Germinal center (tissue), 1 donor: ENCODE measurements at places on chromosomes 7 and 10.

GRCh38 chr10:82251222-82251906, 376.4 kb downstream of the NRG3 start:
- no peak for DNase-seq

- DNase-seq, result no peak
Observed at GRCh38 chr10:42640610-42641229, 2.4 kb upstream of the ZNF33B start.

DNA sequence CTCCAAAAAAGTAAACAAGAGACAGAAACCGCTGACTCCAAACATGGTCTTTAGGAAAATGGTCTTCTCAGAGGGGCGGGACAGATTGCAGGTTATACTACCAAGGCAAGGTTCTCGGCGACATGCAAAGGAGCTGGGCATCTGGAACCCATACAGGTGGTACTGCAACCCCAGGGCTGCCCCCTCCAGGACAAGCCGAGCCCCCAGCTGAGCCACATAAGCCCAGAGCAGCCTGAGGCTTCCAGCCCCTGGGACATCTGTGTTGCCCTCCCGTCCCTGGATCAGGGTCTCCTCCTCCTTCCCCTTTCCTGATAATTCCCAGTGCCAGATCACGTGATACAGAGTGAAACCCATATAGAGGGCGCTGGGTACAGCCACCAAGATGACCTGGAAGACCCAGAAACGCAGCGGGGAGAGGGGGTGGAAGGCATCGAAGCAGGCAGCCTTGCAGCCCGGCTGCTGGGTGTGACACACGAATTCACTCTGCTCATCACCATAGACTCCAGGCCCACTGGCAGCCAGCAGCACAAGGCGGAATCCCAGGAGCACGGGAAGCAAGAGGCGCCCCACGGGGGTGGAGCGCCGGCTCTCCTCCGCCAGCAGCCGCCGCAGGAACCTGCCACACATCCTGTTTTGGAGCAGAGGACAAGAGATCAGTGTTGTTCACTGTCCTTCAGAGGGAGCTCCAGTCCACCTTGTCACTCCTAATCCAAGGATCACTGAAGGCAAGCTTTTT, at the start of gene GJC3:
Gene GJC3, minus strand, starts transcription at position 627 of the 736 bp plus-strand sequence. Its CDS starts 0 bp downstream, at position 627.
- DNase-seq, result peak; percentile 19

GRCh38 chr7:33673029-33673700, 232.2 kb upstream of the BMPER start:
- DNase-seq, result no peak

- no peak for DNase-seq
Observed at GRCh38 chr7:91713669-91714068, 166.8 kb downstream of the MTERF1 start.

DNA sequence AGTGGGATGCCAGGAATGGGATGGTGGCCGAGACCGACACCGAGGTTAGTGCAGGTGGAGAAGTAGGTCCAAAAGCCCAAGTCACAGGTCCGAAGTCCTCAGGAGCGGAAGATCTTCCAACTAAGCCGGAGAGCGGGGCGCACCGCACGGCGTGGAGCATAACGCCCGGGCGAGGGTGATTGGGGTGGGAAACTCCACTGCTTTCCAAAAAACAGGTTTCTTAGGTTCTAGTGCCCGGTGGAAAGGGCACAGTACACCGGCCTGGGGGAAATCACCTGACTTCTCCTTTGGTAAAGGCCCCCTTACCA, 11.4 kb upstream of the SPAG6 start:
- no peak for DNase-seq

DNA sequence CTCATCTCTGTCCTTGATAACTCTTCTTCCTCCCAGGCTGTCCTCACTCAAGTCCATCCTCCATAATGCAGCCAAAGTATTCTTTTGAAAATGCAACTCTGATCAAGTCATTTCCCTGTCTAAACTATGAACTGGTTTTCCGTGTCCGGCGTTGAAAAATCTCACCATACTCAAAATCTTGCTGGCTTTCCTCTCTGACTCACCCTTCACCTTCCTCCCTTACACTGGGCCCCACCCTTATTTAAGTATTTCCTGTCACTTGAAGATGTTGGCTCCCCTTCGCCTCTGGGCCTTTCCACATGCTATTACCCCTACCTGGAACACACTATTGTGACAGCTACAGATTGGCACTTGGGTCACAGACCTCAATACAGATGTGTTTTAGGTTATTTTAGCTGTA, 515.6 kb downstream of the INHBA start:
- DNase-seq, result no peak

- no peak for DNase-seq
Observed at GRCh38 chr7:23759671-23760391, 49.8 kb downstream of the STK31 start.

GRCh38 chr10:21334891-21335696, 190.4 kb downstream of the SKIDA1 start:
- DNase-seq, result no peak

GRCh38 chr10:43938810-43939209, 290.1 kb upstream of the ZNF32 start:
- no peak for DNase-seq

DNA sequence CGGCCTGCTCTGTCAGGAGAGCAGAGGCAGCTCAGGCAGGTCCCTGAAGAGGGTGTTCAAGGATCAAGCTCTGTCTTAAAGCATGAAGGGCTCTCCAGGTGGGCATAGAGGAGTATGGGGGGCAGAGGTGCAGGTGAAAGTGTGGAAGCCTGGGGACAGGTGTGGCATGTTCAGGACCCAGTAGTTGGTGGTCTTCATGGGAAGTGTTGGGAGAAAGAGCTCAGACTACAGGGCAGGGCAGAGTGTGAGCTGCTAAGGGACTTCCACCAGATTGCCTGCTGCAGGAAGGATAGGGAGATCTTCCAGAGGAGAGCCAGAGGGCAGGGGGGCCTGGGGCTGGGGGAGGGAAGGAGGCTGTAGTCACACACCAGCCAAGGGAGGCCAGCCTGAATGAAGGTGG, 156.5 kb upstream of the GDF10 start:
- no peak for DNase-seq

- no peak for DNase-seq
Observed at GRCh38 chr10:22086730-22087401, 83.3 kb upstream of the DNAJC1 start.

DNA sequence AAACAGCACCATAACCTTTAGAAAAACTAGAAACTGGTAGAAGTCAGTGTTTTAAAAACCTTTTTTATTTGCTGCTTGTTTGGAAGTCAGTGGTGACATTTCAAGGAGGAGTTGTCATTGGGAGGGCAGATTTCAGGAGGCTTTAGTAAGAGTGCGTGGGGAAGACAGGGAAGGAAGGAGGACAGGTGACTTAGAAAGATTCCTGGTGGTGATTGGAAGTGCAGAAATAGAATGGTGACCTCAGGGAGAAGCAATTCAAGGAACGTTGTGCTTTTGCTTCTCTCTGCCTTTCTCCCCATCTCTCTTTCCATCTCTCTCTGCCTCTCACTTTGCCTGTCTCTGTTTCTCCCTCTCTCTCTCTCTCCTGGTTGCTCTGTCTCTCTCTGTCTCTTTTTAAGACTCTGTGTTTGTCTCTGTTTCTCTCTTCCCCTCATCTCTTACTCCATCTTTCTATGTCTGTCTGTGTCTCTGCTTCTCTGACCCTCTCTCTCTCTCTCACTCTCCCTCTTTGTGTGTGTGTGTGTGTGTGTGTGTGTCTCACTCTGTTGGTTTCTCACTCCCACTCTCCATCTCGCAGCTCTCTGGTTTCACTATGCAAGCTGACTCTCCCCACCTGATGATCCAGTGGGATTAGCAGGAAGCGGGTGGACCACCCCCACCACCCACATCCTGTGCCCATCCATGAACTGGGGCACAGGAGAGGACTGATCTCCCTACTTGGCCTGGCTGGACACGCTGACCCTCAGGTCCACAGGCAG, 10.9 kb upstream of the PFKP start:
- no peak for DNase-seq

- no peak for DNase-seq
Observed at GRCh38 chr10:115654961-115655360, 561.8 kb downstream of the ATRNL1 start.

DNA sequence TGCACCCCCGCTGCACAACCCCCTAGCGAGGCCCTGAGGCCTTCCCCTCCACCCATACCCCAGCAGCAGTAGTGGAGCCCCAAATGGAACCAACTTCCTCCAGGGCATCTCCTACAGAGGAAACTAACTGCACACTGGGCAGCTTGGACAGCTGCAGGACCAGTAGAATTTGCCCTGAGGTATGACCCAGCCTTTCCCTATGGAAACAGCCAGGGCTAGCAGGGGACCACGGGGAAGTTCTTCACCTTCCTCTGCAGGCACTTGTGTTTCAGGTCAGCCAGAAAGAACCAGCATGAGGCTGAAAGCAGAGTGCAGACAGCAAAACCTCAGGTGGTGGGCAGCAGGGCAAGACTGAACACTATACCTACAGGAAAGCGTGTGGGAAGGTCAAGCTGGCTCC, 5.7 kb upstream of the EEPD1 start:
- DNase-seq, result no peak

- DNase-seq, result no peak
Observed at GRCh38 chr7:100516135-100516812, 22.7 kb upstream of the AGFG2 start.

DNA sequence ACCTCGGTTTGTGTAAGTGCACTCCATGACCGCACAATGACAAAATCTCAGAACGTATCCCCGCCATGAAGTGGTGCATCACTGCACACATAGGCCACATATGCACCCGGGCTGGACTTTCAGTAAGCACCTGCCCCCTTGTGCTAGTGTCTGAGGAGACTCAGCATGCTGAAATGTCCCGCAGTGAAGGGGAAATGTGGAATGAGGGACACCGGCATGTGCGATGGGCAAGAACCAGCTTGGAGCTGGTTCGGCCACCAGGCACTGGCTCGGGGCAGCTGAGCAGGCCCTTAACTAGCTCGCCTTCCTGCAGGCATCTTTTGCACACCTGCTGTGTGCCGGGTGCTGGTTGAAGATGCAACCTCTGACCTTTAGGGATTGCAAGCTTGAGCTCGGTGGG, 49.8 kb upstream of the TNS3 start:
- DNase-seq, result no peak

DNA sequence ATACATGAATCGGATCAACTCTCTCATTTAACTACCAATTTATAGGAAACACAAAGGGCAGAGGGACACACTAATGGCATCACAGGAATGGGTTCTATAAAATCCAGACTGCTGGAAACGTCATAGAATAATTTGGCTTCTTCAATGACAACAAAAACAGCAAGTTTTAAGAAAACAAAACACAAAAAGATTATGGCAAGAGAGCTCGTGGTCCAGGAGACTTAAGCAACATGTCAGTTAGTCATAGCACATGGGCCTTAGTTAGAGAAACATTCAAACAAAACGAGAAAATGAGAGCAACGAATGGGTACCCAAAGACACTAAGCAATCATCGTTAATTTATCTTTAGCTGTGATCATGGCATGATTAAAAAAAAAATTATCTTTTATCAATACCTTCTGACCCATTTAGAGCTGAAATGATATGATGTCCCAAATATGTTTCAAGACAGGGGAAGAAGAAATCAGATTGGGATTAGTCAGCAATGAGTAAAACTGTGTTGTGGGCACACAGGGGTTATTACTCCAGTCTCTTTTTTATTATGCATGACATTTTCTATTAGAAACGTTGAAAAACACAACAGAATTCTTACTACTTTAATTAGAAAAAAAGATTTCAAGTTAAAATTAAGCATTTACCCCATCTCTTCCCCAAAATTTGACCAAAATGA, 28.3 kb downstream of the NCAPG2 start:
- no peak for DNase-seq

GRCh38 chr10:34236931-34237330, 578.2 kb downstream of the PARD3 start:
- DNase-seq, result no peak

GRCh38 chr7:28266402-28266801, 85.8 kb upstream of the JAZF1 start:
- DNase-seq, result no peak

DNA sequence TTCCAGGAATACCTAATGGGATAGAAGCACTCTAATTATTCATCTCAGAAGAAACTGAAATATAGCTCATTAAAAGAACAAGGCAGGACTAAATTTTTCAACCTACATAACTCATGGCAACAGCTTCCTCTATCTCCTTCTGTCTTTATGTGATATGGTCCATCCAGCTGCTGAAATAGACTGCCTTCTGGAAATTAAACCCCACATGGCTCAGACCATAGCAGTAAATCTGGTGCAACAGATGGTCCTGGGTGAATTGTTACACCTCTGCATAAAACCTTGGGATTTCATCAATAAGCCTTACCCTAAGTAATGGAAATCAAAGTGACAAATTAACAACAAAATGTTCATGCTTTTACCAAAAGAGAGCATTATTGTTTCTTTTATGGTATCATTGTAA, 205.6 kb upstream of the CSTF2T start:
- DNase-seq, result no peak

DNA sequence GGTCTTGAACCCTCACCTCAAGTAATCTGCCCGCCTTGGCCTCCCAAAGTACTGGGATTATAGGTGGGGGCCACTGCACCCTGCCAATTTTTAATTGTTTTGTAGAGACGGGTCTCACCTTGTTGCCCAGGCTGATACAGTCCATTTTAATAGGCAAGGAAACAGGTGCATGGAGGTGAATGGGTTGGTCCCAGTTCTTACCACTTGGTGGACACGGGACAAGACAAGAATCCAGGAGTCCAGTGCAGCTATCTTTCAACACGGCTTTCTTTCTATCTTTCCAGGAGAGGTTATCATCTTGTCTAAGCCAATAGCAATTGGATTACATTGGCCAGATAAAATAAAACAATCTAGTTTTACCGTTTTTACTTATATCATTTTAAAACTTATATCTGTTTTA, 23.8 kb downstream of the TCF7L2 start:
- no peak for DNase-seq

GRCh38 chr7:28804990-28805389, 153.1 kb downstream of the TRIL start:
- DNase-seq, result no peak

DNA sequence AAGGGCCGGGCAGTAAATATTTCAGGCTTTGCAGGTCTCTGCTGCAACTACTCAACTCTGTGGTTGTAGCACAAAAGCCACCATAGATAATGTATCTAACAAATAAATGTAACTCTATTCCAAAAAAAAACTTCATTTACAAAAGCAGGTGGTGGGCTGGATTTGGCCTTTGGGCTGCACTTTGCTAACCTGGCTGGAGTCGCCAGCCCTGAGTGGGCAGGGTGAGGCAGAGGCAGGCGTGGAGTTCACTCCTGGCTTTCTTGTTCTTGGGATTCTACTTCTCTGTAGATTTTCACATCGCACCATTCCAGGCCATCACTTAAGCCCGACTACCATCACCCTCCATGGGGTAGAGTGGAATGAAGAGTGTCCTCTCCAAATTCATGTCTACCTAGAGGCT, 367.6 kb upstream of the MGMT start:
- no peak for DNase-seq

- no peak for DNase-seq
Observed at GRCh38 chr10:99850767-99851340, 68.4 kb downstream of the ABCC2 start.
